ENCODE measurements at places on chromosomes 6 and 20.

- DNase-seq, result no peak
Observed at GRCh38 chr6:149969635-149970034, 5.9 kb downstream of the ULBP1 start.

GRCh38 chr6:38567436-38567835, 72.3 kb downstream of the BTBD9 start:
- peak; percentile 73 for DNase-seq

DNA sequence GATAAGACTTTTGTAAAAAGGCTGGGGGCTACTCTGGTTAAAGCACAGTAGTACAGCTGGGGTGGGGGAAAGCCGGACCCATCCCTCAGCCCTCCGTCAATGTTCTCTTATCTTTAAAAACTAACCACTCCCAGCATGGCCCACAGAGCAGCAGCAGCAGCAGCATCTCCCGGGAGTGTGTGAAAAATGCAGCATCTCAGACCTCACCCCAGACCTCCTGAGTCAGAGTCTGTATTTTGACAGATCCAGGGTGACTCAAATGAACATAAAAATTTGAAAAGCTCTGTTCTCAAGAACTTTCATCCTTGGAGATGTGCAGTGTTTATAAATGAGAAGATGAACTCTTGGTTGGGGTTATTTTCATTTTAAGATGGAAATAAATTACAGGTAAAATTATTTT, 277.7 kb upstream of the ECI2 start:
- no peak for DNase-seq

GRCh38 chr6:165807249-165807960, 144.4 kb upstream of the PDE10A start:
- no peak for DNase-seq

DNA sequence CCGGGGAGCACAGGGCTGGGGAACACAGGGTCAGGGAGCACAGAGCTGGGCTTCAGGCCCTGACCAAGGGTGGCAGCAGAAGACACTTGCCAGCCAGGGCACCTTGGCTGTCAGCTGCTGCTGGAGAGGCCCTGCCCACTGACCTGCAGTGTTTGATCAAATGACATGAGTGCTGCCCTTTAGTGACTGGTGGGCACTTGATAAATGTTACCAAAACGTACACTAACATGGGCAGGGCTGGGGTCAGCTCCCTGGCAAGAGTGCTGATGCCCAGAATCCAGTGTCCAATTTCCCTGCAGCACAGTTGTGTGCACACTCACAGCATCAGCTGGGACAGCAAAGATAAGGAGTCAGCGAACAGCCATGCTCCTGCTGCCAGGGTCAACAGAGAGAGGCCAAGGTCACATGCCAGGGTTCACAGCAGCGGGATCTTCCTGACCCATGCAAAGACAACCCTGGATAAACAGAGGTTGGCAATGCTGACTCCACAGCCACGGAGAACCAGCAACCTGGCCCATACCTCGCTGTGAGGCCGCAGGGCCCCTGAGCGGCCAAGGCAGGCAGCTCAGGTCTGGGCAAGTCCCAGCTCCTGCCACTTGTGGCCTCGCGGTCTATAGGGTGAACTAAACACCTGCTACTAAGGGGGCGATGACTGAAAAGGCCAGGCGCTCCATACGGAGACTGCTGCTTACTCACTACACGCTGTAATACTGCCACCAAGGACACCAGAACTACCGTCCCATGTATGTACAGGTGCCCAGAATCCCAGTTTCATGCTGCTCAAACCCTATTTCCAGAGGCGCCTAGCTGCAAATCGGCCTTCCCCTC, 46.3 kb downstream of the NINL start:
- no peak for DNase-seq

DNA sequence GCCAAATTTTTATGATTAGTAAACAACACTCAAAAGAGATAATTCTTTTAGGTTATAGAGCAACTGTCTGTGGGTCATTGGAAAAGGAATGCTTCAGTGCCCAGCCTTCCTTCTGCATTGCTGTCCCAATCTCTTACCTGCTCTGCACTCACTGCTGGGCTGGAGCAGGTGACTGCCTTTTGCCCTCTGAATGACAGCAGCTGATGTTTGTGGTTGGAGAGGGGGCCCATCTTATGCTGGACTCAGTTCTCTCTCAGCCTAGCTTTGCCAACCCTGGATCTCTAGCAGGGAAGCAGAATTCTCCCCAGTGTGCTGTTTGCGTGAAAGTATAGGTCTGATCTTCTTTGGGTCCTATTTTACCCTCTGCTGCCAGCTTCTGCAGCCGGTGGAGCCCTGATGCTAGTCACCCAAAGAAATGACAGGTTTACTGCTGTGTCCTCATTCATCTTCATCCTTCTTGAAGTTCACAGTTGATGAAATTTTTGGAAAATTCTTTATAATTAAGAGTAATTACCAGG, 193.5 kb downstream of the ARID1B start:
- no peak for DNase-seq

DNA sequence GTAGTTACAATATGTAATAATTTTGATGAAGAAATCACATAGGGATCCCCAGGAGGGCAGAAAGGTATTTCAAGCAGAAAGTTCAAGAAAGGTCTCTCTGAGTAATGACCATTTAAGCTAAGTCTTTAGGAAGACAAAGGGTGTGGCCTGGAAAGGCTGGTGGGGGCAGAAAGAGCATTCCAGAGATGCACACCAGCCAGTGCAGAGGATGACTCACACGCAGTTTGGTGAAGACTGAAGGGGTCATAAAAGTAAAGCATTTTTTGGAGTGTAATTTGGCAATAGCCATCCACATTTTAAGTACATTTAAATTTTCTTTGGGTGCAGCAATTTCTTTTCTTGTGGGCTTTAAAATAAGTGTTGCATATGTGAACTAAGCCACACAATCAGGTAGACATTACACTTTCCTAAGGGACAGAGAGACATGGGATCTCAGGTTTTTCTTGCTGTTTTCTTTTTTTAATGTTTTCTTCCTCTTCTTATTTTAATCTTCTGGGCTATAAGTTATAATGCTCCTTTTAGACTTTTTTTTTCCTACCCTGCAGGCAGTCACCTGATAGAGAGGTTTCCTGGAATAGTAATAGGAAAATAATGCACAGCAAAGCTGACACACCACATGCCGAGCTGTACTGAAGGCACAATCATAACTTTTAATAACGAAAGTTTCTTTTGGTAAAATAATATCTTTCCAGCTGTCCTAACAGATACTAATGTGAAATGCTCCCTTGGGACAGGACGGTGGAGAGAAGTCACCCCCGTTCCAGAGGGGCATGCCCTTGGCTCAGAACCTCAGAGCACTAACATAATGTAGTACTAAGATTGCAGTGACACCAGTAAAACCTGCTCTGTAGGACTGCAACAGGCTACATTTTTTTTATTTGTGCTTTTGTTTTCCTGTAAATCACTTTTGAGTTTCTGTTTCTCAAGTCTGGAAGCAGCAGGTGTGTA, 49.6 kb upstream of the PTPRK start:
- DNase-seq, result peak; percentile 94

GRCh38 chr6:28659250-28659566, 133.5 kb downstream of the GPX5 start:
- DNase-seq, result no peak

- DNase-seq, result no peak
Observed at GRCh38 chr6:3414327-3415081, 42.3 kb downstream of the SLC22A23 start.

Data from RPMI7951 (cell line).